ENCODE measurements at places on chromosomes 7 and 10.
A peak's percentile ranks its signal among the peaks of the same experiment; 100 is the strongest.

DNA sequence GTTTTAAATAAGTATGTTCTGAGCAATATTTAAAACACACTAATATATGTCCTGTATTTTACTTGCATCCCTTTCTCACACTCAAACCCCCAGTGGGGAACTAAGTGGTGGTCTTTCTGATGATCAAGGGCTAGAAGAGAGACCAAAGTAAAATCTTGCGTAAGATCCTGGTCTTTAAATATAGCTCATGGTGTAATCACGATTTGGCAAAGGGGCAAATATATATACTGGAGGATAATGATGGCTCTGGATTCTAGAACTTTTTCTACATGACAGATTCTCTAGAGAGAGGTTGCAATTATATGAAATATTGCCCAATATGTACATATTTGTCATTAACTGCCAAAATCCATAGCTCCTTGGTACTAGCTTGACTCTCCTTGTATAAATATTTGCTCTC is 438.3 kb downstream of the NXPH1 start:
- no peak for DNase-seq

- DNase-seq, result no peak
These were observed 49.9 kb downstream of the ZRANB1 start for GRCh38 chr10:124991835-124992234.

DNA sequence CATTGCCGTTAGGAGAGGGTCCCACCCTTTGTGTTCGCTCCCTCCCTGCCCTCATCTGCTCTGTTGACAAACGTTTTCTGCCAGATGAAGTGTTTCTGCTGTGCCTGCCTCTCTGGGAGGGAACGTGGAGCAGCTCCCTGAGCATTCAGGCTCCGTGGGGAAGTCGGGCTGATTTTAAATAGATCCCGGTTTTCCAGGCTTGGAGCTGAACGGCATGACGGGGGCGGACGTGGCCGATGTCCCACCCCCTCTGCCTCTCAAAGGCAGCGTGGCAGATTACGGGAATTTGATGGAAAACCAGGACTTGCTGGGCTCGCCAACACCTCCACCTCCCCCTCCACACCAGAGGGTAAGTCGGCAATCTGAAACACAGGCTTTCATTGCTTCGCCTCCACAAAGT is 101.9 kb upstream of the NPS start:
- no peak for DNase-seq

- no peak for DNase-seq
These were observed 2.1 kb downstream of the ZNF394 start for GRCh38 chr7:99497766-99498545.

GRCh38 chr7:105786520-105787470 is 89.6 kb downstream of the ATXN7L1 start:
- DNase-seq, result peak; percentile 34

DNA sequence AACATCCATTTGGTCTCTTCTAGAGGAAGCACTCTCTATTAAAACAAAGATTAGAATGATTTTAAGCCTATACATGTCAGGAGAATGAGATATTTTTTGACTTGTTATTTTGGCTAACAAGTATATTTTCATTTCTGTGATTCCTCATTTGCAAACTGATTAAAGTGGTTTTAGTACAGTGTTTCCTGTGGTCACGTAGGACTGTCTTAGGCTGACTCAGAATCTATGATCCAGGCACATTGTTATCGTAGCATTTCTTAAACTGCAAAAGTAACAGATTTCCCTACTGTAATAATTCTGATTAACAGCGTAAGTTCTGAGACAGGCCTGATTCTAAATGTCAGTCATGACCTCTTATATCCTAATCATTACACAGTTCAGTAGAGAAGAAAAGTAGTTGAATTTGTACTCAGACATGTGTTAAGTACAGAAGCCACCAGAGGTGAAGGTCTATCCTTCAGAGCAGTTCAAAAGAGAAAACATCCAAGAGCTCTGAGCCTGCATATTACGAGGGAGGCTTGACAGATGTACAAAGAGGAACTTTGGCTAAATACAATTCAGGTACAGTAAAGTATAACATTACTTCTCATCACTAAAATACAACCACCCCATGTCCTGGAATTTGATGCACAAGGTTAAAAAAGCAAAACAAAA is 124.1 kb upstream of the TEX47 start:
- no peak for DNase-seq

GRCh38 chr7:16430133-16430532 is 8.8 kb upstream of the CRPPA start:
- DNase-seq, result no peak

DNA sequence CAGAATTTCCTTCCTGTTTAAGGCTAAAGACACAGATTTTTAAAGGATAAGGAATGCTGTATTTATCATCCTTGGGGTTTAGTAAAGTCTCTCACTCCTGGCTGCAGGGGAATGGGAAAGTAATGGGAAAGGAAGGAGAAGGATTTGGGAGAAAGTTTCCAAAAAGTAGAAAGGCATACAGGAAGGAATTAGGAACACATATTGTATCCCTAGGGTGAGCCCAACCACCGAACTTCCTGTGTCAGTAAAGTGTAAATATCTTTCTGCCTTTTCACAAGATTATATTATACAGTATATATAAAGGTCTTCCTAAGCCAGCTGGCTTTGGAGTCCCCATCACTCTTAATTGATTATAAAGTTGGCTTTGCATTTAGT is 12.0 kb upstream of the UBE2D1 start:
- no peak for DNase-seq

DNA sequence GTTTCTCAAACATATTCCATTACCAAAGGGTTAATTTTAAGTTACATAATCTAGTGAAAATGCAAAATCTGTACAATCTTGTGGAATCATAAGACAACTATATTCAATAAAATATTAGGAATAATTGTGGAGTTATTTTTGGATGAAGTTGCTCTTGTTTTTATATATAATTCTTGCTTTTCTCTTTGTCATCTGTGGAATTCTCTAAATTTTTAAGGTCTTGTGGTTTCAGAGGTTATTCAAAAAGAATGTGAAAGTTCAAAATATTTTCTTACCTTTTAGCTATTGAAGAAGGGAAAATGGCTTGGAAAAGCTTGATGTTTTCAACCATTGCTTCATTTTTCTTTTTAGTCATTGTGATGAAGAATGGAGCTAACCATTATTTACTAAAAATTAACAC is 552.1 kb downstream of the TFEC start:
- no peak for DNase-seq

DNA sequence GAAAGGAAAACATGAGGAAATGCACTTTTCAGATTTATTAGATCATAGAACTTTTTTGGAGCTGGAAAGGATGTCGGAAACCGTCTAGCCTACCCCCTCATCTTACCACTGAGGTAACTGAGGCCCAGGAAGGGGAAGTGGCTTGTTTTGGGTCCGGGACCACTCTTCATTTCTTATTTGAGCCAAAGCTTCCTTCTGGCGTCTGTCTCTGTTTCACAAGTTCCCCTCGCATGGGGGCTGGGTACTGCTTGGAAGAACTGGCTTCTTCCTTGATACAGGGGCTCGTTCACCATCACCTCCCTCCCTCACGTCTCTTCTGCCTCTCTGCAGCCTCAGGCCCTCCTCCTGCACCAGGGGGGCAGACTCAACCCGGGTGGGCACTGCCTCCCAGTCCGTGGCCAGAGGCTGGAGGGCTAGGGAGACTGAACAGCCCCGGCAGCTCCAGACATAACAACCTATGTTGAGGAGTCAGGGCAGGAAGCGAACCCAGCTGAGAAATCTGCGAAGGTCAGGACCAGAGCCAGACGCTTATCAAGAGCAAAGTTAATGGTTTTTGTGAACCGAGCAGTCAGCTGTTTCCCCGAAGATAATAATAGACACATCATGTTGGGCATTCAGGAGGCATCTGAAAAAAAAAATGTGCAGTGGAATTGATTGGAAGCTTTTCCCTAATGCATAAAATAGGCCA is 12.9 kb downstream of the HTRA1 start:
- DNase-seq, result no peak

GRCh38 chr10:71262027-71262426 is 49.7 kb downstream of the UNC5B start:
- no peak for DNase-seq

- no peak for DNase-seq
These were observed 188.4 kb downstream of the DGKI start for GRCh38 chr7:137658190-137658900.

DNA sequence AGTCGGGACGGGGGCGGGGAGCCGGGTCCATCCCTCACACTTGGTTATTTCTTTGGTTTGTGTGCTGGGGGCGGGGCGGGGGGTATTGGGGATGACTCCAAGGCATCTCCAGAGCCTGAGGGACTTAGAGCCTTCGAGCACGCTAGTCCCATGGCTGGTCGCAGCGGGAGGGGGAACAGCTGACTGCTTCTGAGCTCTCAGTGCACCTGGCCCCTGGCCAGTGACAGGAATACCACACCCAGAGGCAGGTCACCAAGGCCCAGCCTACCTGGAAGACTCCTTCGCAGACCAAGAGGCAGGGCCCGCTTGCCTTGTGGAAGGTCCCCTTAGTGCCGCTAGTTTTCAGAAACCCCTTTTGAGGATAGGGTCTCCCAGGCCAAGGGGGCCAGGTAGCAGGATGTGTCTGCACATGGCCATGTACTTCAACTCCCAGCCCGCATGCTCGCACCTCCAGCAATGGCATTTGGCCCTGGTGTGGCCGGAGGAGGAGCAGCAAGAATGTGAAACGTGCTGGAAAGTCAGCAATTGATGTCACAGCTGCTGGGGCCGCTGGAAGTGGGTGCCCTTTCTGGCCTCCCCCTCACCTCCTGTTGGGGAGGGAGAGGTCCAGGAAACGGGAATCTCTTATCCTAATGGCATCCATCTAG is 40.3 kb downstream of the AGAP3 start:
- no peak for DNase-seq

DNA sequence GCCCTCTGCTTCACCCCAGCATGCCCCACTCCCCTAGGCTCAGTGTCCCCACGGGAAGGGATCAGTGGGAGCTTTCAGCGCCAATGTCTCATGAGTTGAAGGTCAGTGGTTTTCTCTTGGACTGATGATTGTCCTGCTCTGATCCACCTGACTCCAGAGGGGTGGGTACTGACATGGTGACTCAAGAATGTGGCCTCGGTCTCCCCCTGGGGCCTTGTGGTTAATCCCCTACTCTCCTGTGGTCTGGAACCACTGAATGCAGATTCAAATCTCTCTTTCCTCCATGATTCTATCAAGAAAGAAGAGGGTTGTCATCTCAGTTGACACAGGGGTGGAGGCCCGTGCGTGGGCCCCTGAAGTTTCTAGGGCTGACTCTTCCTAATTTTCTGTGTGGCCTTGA is 176.9 kb downstream of the RPS24 start:
- DNase-seq, result no peak

DNA sequence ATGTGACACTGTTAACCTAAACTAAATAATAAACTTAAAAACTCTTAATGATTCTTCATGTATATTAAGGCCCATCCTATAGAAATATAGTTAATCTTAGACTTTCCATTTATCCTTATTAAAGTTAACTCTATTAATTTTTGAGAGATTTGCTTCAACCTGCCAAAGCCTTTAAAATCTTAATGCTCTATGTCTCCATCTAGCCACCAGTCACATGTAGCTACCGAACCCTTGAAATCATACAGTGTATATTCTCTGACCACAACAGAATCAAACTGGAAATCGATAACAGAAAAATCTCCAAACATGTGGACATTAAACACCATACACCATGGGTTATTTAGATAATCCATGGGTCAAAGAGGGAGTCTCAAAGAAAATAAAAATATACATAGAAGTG is 51.9 kb downstream of the ASZ1 start:
- DNase-seq, result no peak

DNA sequence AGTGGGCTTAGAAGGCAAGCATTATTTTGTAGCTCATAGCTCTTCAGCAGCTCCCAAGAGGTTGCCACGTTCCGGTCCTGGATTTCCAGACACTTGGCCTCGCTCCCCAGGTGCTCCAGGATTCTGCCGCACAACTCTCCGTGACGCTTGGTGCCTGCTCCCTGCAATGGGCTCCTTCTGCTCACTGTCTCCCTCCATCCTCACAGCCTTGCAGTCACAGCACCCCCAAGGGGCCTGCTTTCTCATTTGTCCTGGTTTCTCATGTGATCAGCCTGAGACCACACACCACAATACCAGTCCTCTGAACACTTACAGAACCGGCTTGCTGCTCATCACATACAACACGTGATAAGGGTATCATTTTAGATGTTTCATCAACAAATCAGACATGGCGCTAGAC is 9.8 kb downstream of the IGFBP3 start:
- no peak for DNase-seq

- DNase-seq, result no peak
These were observed 122.9 kb upstream of the KCTD7 start for GRCh38 chr7:66505531-66506451.

- DNase-seq, result no peak
These were observed at the start of gene GPER1 for GRCh38 chr7:1087952-1088920. TSS of gene GPER1 (plus strand) at chr7:1088113. CDS start at chr7:1091729, 3,616 bp downstream.

DNA sequence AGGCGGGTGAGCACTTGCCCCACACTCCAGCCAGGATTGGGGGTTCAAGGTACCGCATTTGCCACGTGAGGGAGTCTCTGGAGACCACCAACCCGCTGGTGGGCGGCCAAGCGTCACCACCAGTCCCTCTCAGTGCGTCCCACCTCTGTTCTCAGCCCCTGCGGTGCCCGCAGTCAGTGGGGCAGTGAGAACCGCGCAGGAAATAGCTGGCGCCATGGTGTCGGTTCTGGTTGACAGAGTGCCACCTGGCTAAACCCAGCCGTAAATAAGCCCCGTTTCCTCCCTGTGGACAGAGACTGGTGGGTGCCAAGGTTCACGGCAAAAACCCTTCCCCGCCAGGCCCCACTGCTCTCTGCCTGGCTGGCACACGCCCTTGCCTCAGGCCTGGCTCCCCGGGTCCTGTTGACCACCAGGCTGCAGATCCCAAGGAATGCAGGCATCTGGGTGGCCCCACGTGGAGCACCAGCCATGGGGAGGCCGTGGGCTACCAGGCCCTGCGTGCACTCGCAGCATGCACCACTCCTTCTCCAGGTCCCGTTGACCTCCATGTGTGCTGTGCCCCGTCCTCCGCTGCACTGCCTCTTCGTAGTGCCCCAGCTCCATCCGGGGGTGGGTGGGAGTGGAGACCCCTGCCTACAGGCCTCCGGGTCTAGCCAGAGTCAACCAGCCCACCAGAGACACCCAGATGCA is 140.0 kb downstream of the LHPP start:
- no peak for DNase-seq

GRCh38 chr10:4121502-4122380 is 336.7 kb upstream of the KLF6 start:
- DNase-seq, result no peak

DNA sequence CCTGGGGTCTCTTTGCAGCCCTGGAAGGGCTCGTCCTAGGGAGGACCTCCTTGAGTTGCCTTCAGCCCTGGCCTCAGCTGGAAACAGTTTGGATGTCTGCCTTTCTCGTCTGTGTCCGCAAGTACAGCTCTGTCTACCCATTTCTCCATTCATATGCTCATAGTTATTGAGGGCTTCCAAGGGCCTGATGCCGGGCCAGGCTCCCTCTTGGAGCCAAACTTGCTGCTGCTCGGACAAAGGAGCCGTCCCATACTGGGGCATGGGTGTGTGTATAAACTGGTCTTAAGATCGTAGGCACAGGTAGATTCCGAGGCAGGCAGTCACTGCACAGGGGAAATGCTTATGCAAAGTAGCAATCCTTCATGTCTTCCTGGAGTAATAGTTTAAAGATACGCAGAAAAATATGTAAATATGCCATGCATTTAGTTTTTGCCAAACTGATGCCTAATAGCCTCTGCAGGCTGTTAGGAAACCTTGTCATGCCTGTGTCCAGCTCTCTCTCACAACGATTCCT is 117.0 kb upstream of the BTBD16 start:
- DNase-seq, result no peak

GRCh38 chr7:31125171-31125570 is 73.1 kb downstream of the ADCYAP1R1 start:
- DNase-seq, result no peak
